ENCODE measurements at places on chromosomes 2 and 18.

GRCh38 chr2:15941481-15941850 lies 1.1 kb downstream of the MYCN start:
- DNase-seq = peak; percentile 50

- DNase-seq = no peak
These were observed 27.2 kb upstream of the NFE2L2 start for GRCh38 chr2:177291701-177292100.

- DNase-seq = no peak
These were observed 34.8 kb downstream of the TRAPPC12 start for GRCh38 chr2:3414133-3414860.

DNA sequence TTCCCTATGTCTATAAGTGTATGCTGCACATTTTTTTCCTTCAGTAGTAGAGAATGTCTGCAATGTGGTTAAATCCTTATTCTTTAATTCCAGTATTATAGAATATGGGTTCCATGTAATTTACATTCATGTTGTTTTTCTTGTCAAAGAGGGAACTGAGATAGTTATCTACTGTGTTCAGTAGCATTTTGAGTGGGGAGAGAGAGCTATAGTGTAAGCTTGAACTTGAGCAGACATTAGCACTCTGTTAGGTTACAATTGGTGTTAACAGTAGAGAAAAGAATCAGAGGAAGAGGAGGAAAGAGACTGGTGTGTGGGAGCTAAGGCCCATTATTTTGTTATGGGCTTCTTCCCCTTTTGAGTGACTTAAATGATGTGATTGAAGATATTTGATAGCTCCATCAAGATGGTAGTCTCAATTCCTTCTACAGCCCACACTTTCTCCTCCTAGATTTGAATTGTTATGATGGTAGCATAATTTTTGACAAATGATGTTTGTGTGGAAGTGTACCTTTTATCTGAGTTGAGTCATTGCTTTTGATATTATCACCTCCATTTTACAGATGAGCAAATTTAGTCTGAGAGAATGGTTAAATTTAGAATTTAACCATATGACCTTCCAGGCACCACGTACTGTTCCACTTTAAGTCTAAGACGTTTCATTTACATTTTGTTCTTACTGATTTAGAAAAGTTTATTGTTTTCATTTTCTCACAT lies 71.3 kb downstream of the FMNL2 start:
- no peak for DNase-seq

GRCh38 chr2:28430377-28430765 lies 37.7 kb downstream of the FOSL2 start:
- DNase-seq = no peak

DNA sequence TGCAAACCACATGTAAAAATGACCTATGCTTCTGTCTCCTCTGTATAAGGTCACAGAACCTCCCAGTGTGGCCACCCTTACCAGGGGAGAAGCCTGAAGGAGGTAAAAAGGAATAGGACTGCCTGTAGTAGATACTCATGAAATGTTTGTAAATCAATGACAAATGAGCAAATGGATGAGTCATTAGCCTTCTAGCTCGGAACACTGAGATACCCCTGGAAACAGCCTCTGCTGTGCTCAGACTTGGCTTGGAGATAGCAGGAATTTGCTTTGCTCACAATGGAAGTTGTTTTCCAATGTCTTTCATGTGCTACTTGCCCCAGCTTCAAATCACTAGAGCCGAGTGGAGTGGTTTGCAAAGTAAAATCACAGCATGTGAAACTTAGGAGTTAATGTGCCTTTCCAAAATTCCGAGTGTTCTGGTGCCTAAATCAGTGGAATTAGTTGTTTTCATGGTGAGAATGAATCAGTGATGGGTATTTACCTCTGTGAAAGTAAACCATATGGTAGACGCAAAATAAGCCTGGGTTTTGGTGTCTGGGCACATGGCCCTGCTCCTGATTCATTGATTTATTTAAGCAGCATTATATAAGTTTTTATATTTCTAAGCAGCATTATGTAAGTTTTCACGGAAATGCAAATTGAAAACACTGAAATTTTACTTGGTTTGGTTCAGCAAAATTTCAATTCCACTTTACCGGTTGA lies 154.0 kb upstream of the MAP3K20 start:
- no peak for DNase-seq

DNA sequence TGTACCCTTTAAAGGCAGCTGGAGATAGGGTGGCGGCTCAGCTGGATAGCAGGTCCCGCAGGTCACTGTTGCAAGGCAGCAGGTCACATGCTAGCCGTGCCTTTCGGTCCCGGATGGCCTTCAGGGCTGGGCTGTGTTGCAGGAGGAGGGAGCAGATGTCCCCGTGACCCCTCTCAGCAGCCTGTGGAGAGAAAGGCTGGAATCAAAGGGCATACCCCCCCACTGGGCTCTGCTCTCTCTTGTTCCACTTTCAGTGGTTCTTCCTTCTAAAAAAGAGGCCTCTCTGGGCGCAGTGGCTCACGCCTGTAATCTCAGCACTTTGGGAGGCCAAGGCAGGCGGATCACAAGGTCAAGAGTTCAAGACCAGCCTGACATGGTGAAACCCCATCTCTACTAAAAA lies 4.4 kb upstream of the ANKRD23 start:
- no peak for DNase-seq

DNA sequence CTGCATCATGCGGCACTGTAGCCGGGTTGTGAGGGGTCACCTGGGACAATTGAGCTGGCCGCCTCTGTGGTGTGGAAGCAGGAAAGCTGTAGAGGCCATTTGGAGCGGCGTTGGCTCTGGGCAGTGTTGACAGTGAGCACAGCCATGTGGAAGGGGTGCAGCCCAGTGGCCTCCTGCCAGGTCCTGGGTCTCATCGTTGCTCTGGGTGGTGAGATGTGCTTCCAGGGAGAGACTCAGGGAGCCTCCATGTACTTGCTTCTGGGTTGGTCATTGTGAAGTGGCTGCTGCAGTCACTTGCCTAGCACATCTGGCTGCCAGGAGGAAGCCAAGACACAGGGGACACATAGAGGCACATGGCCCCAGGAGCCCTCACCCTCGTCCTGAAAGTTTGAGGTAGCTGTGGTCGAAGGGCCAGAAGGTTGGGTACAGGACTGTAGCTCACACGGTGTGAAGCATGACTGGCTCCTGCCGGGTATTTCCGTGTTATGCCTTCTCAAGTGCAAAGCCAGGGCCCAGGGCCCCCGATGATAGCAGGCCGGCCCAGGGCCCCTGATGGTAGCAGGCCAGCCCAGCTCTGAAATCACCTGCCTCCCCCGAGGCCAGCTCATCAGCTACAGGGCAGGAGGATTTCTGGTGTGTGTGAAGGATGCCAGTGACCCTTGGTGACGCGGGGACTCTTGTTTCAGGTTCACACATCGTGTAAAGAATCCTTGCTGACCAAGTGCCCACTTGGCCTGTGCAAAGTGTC lies 82.6 kb downstream of the DGKD start:
- DNase-seq = no peak

GRCh38 chr18:44533071-44533470 lies 147.6 kb upstream of the SETBP1 start:
- DNase-seq = no peak

- no peak for DNase-seq
These were observed 518.2 kb upstream of the SOX11 start for GRCh38 chr2:5173876-5174535.

- peak; percentile 69 for DNase-seq
These were observed 3.1 kb upstream of the GMPPA start for GRCh38 chr2:219495531-219496122.

- no peak for DNase-seq
These were observed 1142.7 kb downstream of the CNTNAP5 start for GRCh38 chr2:125167820-125168219.

- no peak for DNase-seq
These were observed 115.0 kb upstream of the CDCA7 start for GRCh38 chr2:173239644-173240043.

DNA sequence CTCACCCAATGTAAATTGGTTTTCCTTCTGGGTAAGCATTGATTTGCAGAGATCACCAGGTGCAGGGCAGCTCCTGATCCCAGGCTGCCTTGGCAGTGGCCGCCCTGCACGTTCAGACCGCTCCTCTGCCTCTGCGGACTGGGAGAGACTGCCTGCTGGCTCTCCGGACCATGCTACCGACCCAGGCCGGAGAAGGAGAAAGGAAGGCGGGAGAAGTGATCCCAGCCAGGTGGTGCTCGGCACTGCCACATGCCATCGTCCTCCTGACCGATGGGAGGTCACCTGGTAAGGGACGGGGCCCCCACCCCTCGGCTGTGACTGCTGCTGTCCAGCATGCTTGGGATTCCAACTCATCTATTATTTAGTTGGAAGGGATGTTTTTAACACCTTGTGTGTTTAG lies 108.1 kb upstream of the POU3F3 start:
- DNase-seq = no peak

DNA sequence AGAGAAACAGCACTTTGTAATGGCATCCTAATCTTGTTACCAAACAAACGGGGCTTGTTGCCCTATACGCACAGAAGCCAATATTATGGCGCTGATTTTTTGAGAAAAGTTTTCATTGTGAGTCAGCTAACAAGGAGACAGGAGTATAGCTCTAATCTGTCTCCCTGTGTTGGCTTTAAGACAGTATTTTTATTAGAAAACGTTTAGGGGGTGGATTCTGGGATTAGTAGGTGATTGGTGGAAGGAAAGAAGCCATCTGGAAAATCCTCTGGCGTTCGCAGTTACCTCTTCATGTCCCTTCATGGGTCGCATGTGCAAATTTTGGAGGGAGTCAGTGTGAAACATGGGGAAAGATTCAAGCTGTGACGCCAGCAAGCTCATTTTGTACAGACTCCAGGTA lies 698 bp upstream of the TMEM237 start:
- DNase-seq = peak; percentile 68

- DNase-seq = no peak
These were observed 121.3 kb downstream of the BCL11A start for GRCh38 chr2:60432035-60432601.

DNA sequence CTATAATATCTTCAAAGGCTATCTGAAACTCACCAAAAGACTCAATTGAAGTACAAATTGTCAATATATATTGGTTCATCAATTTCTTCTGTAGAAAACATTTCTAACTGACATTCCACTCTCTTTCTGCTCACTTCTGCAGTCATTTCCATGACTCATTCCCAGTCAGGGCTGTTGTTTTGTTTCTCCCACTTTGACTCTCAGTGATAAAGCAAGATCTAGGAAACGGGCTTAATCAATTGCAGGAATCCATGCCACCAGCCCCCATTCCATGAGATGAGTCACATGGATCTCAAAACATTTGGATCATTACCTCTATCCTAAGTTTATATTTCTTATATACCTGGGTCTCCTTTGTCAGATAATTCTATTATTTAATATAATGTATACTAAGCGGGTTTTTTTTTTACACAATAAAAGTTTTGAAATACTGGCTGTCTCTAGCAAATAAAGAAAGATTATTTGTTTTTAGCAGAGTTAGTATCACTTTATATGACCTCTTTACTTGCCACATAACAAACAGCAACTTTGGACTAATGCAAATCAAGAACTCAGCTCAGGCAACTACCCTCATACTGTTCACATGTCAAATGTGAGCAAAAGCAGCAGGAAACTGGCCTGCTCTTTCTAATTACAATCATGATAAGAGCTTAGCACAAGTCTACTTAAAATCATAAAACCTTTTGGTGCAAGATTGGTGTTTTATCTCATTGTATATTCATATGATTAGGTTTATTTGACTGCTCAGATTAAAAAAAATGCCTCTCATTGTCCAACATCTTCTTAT lies 251.1 kb upstream of the PIK3C3 start:
- no peak for DNase-seq

- DNase-seq = no peak
These were observed 113.3 kb upstream of the FAM117B start for GRCh38 chr2:202521470-202521869.

GRCh38 chr2:161952783-161953191 lies 121.2 kb downstream of the DPP4 start:
- DNase-seq = no peak

DNA sequence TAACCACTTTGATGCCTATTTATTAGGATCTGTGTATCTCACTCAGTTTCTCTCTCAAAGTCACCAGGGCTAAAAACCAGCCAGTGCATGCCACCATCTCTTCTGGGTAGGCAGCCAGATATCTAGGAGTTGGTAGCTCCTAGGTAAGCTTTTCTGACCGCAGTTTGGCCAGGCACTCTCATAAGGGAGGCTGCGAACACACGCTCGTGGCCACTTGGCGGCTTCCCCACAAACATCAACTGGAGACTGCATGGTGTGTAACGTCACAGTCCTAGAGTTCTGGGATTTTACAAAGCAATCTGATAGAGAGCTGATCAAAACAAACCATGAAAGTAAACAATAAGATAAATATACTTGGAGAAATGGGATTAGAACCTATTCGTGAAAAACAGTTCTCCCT lies 424.3 kb upstream of the ACVR2A start:
- no peak for DNase-seq

GRCh38 chr2:233007739-233008138 lies 5.3 kb downstream of the NGEF start:
- DNase-seq = no peak

DNA sequence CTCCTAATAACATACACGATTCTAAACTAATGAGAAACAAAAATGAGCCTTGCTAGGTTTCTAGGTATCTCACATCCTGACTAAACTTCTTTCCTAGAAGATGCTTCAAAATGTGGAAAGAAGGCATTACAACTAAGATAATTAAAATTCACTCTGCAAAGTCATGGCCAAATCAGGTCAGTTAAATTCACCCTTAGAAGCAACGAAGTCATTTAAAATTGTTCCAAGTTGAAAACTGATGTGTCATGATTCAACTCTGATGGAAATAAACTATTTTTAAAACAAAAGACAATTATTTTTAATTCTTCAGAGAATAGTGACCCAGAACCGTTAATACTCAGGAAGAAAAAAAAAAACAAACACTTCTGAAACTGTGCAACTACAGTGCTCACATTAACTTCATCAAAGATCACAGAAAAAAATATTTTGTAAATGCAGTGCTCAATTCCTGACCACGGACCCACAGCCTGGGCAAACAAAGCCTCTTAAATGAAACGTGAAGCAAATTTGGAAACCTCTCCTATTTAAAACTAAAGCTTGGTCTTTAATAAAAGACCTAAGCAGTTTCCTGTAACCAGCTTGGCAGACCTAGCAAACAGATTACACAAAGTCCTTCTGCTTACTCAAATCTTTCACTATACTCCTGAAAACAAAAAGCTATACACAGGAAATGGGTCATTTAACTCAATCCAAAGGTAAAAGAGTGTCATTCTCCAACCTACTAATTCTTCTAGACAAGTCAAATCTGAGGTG lies 39.0 kb downstream of the CHN1 start:
- no peak for DNase-seq

DNA sequence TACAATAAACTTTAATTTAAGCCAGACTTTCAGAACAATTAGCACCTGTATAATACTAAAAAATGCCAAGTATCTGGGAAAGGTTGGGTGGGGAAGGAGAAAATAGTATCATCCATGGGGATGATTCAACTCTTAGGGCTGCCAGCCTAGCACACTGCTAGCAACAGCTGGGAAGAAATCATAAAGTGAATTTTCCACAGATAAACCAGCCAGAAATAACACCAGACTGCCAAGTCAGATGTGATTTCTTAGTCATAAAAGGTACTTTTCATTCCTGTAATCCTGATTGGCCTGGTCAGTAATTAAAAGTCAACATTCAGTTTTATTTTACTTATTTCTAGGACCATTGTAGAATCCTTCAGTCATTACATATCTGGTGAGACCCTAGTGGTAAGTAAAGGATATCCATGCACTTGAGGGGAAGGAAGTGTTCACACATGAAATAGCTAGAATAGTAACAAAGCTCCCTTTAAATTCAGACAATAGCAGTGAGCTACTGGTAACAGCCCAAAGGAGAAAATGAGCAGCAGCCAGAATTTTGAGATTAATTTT lies 59.4 kb downstream of the LIMS1 start:
- no peak for DNase-seq

All from NCI-H524 (cell line).